ENCODE measurements at places on chromosomes 11 and 22. TPM values are rescaled to one million over a fixed set of nuclear protein-coding genes. Genes with fewer than 3 reads are reported as not detected.

KCNK4 gene
- not detected for total RNA-seq

TRIM49 gene
- not detected for total RNA-seq

CRYBB2 gene
- not detected for total RNA-seq

NPTXR gene
- total RNA-seq, result 0.72 TPM

HTR3B gene
- total RNA-seq, result not detected

DBX1 gene
- not detected for total RNA-seq

OR6T1 gene
- total RNA-seq, result not detected

THY1 gene
- total RNA-seq, result 6.4 TPM

MRGPRE gene
- total RNA-seq, result not detected

ROBO4 gene
- 1.4 TPM for total RNA-seq

UPK3A gene
- total RNA-seq, result 2.0 TPM

Data from epithelial cell of proximal tubule (primary cell).